Endothelial cell (in vitro differentiated cells): ENCODE measurements at places on chromosomes 13 and 19. TPM values are rescaled to one million over a fixed set of nuclear protein-coding genes. Genes with fewer than 3 reads are reported as not detected.
A peak's percentile ranks its signal among the peaks of the same experiment; 100 is the strongest.

- H3K4me3 ChIP-seq, result peak within 1 kb of the TSS; percentile 95
- H3K4me1 ChIP-seq, result peaks cover 15% of the 10 kb centered on the region
- H3K36me3 ChIP-seq, result peaks cover 11% of the 10 kb centered on the region
These were observed at the start of gene SBNO2 for GRCh38 chr19:1173845-1174809. Gene SBNO2 (minus strand): TSS chr19:1174268. CDS start chr19:1154276, 19,992 bp downstream.

- peak overlapping the region; percentile 92 for H3K4me3 ChIP-seq
- H3K27me3 ChIP-seq, result peaks cover 23% of the 10 kb centered on the region
- H3K36me3 ChIP-seq, result no peaks in the 10 kb centered on the region
- peak overlapping the region; percentile 96 for H3K27ac ChIP-seq
- peaks cover 31% of the 10 kb centered on the region for H3K4me1 ChIP-seq
- peak; percentile 43 for DNase-seq
These were observed 33.6 kb upstream of the NANOS3 start for GRCh38 chr19:13843104-13843921.

DNA sequence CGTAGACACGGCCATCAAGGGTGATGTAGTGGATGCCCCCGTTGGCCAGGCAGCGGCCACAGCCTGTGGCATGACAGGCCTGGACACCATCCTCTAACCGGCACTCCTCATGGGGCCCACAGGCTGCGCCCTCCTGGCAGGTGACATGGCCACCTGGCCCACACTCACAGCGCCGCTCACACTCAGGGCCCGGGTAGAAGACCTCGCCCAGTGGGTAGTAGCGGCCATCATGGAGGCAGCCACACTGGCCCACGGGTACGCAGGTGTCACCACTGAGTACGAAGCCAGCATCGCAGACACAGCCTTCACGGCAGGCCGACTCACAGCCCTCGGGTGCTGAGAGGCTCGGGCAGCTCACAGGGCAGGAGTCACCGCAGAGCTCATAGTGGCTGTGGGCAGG, 27.2 kb upstream of the FBL start:
- peaks cover 6% of the 10 kb centered on the region for H3K27me3 ChIP-seq
- H3K4me3 ChIP-seq, result no peak overlapping the region
- H3K36me3 ChIP-seq, result no peaks in the 10 kb centered on the region
- H3K4me1 ChIP-seq, result peaks cover 5% of the 10 kb centered on the region

- no peaks in the 10 kb centered on the region for H3K27me3 ChIP-seq
- no peak overlapping the region for H3K27ac ChIP-seq
- no peak for DNase-seq
- H3K4me3 ChIP-seq, result no peak overlapping the region
- no peaks in the 10 kb centered on the region for H3K4me1 ChIP-seq
These were observed 1319.2 kb upstream of the SLC10A2 start for GRCh38 chr13:104385404-104385803.

DNA sequence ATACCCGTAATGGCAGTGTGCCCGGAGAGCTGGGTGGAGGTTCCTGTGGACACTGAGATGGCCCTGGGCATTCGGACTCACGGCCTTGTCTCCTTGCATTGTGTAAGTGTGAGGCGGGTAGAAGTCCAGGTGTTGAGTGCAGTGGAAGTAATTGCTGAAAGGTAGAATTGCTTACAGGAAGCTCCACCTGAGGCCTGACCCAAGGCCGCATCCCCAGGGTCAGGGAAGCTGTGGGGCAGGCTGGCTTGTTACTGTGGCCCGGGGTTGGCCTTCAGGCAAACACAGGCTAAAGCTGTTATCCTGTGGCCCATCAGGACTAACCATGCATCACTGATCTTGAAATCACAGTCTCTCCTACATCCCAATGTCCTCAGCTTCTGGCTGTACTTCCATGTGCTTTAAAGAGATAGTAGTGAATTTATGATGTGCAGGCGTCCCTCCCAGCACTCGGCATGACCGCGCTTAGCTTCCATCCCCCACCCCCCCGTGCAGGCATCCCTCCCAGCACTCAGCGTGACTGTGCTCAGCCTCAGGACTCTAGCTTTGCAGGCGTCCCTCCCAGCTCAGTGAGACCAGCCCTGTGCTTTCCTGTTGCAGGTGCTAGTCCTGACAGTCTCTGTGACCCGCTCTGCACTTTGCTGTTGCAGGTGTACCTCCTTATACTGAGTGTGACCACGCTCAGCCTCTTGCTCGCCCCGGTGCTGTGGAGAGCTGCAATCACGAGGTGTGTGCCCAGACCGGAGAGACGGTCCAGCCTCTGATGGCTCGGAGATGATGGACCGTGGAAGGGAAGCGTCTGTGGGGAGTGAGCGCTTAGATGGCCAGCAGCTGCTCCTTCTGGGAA, 35.6 kb upstream of the TFDP1 start:
- DNase-seq, result no peak
- peak overlapping the region; percentile 3 for H3K27ac ChIP-seq
- H3K4me1 ChIP-seq, result peaks cover 70% of the 10 kb centered on the region
- peaks cover 42% of the 10 kb centered on the region for H3K36me3 ChIP-seq

GRCh38 chr13:26476782-26477142, 80.7 kb upstream of the WASF3 start:
- H3K27me3 ChIP-seq, result peaks cover 2% of the 10 kb centered on the region
- peak overlapping the region; percentile 70 for H3K4me3 ChIP-seq
- H3K27ac ChIP-seq, result peak overlapping the region; percentile 84
- no peaks in the 10 kb centered on the region for H3K36me3 ChIP-seq
- no peak for DNase-seq

DNA sequence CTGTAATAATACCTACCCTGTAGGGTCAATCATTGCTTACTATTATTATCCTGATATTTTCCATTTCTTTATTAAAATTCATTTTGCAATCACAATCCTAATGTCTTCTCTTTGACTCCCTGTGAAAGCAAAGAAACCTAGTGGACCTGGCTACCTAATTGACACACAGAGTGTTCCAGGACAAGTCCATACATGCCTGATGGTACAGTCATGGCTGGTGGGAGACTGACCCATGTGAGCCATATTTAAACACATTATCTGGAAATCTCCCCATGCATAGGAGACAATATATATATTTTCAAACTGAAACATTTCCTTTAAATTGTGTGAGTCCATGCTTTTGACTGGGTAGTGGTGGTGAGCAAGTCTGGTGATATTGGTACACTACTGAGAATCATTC, 230.6 kb upstream of the DACH1 start:
- no peak overlapping the region for H3K4me3 ChIP-seq
- no peak for DNase-seq
- H3K27ac ChIP-seq, result no peak overlapping the region
- no peaks in the 10 kb centered on the region for H3K27me3 ChIP-seq
- H3K36me3 ChIP-seq, result no peaks in the 10 kb centered on the region
- H3K4me1 ChIP-seq, result peaks cover 4% of the 10 kb centered on the region

- no peaks in the 10 kb centered on the region for H3K4me1 ChIP-seq
- peaks cover 3% of the 10 kb centered on the region for H3K36me3 ChIP-seq
- H3K27ac ChIP-seq, result no peak overlapping the region
- H3K4me3 ChIP-seq, result no peak overlapping the region
- DNase-seq, result no peak
- peaks cover 4% of the 10 kb centered on the region for H3K27me3 ChIP-seq
These were observed 9.4 kb upstream of the F7 start for GRCh38 chr13:113096052-113096744.

DNA sequence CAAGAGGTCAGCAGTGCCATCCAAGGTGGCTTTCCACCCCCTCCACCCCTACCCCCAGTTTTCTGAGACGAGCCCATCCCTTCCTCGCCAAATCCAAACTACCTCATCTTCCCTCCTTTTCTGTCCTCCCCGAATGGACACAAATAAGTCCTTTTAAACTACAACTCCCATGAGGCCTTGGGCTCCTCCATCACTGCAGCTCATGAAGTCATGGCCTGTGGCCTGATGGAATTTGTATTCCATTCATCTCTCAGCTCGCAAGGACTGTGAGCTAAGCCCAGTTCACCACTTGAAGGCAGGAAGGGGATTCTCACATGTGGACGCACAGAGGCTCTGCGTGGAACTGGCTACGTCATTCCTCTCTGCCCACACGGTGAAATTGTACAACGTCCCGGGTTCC, 12.5 kb downstream of the PTPRH start:
- H3K4me3 ChIP-seq, result no peak overlapping the region
- no peak overlapping the region for H3K27ac ChIP-seq
- H3K27me3 ChIP-seq, result peaks cover 3% of the 10 kb centered on the region
- no peaks in the 10 kb centered on the region for H3K36me3 ChIP-seq

GRCh38 chr19:17553256-17553655, 2.2 kb upstream of the COLGALT1 start:
- peak; percentile 70 for DNase-seq

DNA sequence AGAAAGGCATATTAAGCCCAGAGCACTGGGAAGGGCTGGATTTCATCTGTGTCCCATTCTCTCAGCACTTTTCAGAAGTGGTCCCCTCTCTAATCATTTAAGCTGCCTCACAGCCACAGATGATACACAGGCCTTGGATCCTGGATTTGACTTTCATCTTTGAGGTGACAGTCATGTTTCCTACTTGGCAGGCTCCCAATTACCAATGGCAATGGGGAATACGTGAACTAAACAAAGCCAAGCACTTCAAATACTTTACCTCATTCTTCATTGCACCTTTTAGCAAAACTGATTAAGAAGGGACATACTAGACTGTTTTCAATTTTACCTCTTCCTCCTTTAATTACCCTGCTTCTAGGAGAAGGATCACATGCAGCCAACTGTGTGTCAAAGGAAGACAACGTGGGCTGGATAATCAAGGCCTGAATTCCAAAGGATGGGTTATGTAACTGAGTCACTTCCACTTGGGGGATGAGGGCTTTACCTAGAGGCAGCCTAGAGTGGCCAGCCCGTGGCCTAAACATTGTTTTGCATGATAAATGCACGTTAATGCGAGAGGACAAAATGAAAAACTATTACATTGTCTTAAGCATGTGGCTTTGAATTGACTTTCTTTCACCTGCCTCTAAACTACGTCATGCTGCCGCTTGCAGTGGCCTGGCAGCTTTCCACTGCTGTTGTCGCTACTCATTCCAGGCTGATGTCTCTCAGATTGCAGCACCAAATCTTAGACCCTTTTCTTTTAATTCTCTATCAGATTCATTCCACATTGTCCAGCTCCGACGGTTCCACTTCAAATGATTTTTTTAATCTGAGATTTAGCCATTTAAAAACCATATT, 95.0 kb downstream of the KCTD12 start:
- H3K27ac ChIP-seq, result no peak overlapping the region
- DNase-seq, result no peak
- no peaks in the 10 kb centered on the region for H3K36me3 ChIP-seq
- peaks cover 3% of the 10 kb centered on the region for H3K4me1 ChIP-seq

DNA sequence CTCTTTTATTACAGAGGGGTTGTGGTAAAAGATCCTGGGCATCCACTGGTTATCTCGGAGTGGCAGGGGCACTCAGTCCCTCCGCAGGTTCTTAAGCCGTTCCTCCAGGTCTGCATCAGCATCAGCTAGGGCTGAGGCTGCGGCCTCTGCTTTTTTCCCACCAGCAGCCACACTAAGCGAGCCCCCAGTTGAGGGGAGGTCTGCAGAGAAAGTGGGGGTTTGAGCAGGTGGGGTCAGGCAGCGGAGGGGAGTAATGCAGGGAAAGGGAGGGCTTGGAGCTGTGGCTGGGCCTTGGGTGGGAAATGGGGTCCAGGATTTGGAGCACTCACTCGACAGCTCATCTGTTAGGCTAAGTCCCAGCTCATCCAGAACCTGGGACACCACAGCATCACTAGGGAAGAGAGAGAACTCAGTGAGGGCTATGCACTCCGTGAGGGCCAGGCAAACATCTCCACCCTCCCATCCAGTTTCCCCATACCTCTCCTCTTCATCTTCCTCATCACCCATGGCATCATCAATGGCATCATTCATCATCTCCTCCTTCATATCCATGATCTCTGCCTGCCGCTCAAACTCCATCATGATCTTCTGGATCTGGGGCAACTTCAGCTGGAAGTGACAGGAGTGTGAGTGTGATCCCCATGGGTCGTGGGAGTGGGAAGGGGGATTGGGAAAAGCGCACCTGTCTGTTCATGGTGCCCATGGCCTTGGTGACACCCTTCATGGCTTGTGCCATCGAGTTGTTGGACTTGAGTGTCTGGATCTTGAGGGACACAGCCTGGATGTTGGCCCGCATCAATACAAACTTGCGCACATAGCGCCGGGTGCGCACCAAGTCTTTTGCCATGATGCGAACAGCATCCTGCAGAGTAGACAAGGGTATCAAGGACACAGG, 3.1 kb downstream of the CHMP2A start:
- peaks cover 12% of the 10 kb centered on the region for H3K27me3 ChIP-seq
- no peak overlapping the region for H3K27ac ChIP-seq
- H3K4me1 ChIP-seq, result peaks cover 19% of the 10 kb centered on the region
- peaks cover 50% of the 10 kb centered on the region for H3K36me3 ChIP-seq

- no peak overlapping the region for H3K4me3 ChIP-seq
- no peaks in the 10 kb centered on the region for H3K27me3 ChIP-seq
- H3K4me1 ChIP-seq, result no peaks in the 10 kb centered on the region
- DNase-seq, result no peak
- no peaks in the 10 kb centered on the region for H3K36me3 ChIP-seq
These were observed 10.4 kb upstream of the MAP2K2 start for GRCh38 chr19:4134351-4134750.

- H3K27me3 ChIP-seq, result peaks cover 1% of the 10 kb centered on the region
- peaks cover 14% of the 10 kb centered on the region for H3K4me1 ChIP-seq
- H3K4me3 ChIP-seq, result peak overlapping the region; percentile 30
These were observed 33.5 kb upstream of the PABPC3 start for GRCh38 chr13:25062479-25062878.

DNA sequence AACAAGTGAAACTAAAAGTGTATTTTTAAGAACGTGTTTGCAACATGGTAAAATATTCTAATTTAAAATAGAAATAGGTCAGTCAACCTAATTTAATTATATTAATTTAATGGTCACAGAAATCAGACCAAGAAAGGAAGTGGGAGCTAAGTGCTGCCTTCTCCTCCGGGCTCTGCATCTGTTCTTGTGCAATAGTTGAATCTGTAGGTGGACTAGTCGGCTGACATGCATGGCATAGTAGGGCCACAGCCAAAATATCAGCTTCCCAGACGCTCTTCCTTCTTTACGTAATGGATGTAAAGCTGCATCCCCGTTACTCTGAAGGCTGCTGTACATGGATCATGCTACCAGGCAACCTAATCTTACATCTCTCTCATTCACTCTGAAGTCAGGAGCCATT, 47.3 kb downstream of the COL4A1 start:
- DNase-seq, result no peak
- peak overlapping the region; percentile 70 for H3K4me3 ChIP-seq
- H3K27ac ChIP-seq, result peak overlapping the region; percentile 82

The MYBPC2 gene
- 0.46 TPM for total RNA-seq

The ZNF43 gene
- 35.5 TPM for total RNA-seq

The NCR1 gene
- total RNA-seq, result not detected

The ZNF418 gene
- 14.0 TPM for total RNA-seq

The GNG8 gene
- total RNA-seq, result not detected

The S1PR4 gene
- not detected for total RNA-seq

The SPTBN4 gene
- total RNA-seq, result 0.49 TPM

The TEX101 gene
- not detected for total RNA-seq

The TCF3 gene
- 255 TPM for total RNA-seq

The CDX2 gene
- 0.33 TPM for total RNA-seq

The ERICH6B gene
- total RNA-seq, result not detected

The CYP2S1 gene
- 17.5 TPM for total RNA-seq

The ADGRE1 gene
- total RNA-seq, result not detected
